ENCODE measurements at places on chromosomes 16 and 17.

DNA sequence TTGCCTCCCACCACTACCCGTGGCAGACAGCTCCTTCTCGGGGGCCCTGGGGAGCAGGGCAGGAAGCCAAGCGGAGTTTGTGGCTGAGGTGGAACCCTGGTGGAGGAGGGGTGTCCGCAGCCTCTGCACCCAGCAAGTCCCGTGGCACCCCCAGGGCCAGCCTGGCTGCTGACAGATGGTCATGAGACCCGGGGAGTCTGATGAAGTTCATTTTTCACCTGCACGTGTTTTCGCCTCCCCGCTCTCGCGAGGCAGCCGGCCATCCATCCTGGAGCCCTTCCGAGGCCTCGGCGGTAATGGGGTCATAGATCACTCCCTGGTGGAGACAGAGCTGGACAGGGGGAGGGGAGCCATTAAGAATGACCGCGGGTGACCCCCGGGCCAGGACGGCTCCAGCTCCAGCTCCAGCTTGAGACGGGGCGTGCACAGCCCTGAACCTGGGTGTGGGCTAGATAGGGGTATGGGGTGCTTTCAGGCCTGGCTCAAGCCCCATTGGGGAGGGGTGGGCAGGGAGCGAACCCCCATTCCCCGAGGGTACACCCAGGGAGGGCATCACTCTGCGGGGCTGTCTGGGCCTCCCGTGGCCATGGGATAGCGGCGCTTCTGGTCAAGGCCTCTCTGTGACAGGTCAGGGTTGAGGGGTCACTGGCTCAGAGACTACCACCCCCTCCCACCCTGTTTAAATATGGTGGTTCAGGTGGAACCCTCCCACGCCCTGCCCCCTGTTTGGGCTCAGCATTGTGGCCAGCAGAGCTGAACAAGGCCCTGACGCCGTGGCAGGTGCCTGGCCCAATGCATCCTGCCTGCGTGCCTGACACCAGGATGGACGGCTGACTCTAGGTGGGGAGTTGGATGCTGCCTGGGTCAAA lies 227.4 kb upstream of the GSE1 start:
- DNase-seq, result no peak

DNA sequence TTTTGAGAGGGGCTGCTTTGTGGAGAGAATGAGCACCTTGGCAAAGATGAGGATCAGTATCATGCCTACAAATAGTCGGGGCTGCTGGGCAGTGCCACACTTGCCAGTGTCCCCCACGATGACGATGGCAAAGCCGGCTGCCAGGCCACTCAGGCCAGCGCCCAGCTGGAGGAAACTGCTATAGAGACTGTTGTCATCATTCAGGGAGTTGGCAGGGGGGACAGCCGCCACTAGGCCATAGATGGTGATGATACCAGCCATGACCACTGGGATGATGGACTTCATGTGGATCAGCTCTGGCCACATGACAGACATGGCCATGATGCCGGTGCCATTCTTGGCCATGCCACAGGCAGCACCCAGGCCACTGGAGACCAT lies 23.8 kb downstream of the MINK1 start:
- no peak for DNase-seq

DNA sequence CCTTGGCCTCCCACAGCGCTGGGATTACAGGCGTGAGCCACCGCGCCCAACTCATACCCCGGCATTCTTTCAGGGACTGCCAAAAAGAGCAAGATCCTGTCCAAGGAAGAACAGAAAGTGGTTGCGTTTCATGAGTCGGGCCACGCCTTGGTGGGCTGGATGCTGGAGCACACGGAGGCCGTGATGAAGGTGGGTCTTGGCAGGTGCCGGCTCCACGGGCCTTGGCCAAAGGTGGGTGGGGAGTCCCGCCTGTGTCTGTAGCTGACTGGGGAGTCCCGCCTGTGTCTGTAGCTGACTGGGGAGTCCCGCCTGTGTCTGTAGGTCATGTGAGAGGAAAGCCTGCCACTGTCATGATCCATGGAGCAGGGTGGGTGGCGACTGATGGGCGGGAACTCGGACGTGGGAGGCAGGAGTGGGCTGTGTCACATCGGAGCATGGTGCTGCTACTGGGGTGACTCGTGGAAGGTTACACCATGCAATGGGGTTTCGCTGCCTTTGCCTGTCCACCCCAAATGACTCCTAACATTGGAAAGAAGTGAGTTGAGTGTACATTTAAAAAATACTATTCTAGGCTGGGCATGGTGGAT lies 10.0 kb upstream of the RPL13 start:
- DNase-seq, result no peak

GRCh38 chr16:68994324-68994723 lies 111.1 kb upstream of the HAS3 start:
- DNase-seq, result no peak

- no peak for DNase-seq
Observed at GRCh38 chr16:89798832-89799370, 17.5 kb downstream of the FANCA start.

DNA sequence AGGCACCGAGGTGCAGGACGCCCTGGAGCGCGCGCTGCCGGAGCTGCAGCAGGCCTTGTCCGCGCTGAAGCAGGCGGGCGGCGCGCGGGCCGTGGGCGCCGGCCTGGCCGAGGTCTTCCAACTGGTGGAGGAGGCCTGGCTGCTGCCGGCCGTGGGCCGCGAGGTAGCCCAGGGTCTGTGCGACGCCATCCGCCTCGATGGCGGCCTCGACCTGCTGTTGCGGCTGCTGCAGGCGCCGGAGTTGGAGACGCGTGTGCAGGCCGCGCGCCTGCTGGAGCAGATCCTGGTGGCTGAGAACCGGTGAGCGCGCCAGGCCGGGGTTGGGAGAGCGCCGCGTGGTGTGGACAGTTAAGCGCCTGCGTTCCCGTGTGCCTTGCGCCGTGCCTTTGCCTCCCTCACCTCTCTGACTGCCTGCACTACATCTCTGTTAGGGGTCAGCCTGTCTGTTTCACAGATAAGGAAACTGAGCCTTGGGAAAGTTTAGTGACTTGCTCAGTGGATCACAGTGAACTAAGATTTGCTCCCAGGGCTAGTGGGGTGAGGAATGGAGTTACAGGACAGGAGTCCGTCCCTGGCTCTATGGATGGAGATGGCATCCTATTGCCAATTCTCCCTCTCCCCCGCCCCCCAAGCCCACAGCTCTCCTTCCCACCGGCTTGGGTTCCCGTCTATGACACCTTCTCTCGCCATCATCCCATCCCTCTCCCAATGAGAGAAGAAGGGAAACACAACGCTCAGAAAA lies 880 bp downstream of the SARM1 start:
- DNase-seq, result no peak

GRCh38 chr16:3479654-3480216 lies 15.6 kb downstream of the C16orf90 start:
- DNase-seq, result no peak

- DNase-seq, result no peak
Observed at GRCh38 chr17:21185061-21185460, 28.9 kb downstream of the TMEM11 start.

GRCh38 chr16:79069121-79069520 lies 531.4 kb downstream of the MAF start:
- no peak for DNase-seq

DNA sequence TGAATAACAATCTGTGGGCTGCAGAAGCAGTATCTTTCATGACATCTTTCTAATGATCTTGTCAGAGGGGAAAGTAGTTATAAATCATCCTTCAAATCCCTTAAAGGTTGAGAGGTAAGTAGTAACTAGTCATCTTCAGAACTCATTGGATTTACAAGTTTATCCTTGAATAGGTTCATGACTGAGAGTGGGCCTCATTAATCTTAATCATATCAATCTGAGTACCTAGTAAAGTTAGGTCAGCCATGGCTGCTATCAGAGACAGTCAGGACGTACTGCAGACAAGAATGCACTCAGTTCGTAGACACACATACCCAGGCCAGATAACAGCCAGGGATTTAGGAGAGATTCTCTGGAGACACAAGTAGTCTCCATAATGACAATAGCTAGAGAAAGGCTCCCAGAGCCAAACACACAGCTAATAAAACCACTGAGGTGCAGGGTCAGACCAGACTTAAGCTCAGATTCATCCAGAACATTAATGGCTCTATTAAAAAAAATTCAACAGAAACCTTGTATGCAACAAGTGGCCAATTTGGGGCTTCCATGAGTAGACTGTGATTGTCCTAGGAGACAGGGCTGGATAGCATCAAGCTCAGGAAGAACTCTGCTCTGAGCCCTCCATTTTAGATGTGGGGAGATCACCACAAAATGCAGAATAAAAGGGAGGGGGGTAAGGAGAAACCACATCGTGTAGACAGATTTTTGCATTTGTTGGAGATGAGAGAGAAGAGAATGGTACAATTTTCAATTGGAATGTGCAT lies 65.8 kb downstream of the TBX4 start:
- no peak for DNase-seq

DNA sequence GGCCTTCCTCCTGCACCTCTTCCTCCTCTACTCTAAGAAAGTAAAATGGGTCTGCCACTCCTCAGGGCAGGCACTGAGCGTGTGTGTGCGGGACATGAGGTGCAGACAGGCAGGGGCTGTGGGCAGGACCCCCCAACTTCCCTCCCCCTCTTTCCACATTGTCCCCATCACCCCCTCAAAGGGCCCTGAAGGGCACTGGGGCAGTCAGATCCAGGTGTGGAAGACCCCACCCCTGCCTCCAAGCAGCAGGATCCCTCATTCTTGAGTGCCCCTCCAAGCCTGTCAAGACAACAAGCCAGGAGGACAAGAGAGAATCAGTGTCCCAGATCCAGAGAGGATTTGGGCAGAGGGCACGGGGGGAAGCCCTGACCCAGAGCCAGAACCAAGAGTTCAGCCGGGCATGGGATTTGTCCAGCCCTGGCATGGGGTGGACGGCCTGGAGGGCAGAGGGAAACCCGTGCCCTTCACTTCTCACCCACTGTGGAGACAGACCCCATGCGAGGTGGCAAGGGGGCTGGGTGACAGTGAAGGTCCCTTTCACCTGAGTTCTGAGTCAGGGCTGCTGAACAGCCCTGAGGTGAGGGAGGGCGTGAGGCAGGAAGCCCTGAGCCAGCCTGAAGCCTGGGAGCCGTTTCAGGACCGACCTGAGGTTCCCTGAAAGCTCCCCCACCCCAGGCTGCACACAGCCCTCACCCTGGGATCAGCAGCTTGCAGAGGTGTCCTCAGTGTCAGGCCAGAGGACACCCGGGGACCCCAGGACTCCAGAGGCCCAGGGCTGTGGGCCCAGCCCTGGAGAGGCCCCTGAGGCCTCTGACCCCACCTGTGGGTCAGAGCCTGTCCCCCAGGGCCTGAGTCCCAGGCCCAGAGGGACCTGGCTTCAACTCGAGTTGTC lies 45.8 kb downstream of the USP22 start:
- no peak for DNase-seq

DNA sequence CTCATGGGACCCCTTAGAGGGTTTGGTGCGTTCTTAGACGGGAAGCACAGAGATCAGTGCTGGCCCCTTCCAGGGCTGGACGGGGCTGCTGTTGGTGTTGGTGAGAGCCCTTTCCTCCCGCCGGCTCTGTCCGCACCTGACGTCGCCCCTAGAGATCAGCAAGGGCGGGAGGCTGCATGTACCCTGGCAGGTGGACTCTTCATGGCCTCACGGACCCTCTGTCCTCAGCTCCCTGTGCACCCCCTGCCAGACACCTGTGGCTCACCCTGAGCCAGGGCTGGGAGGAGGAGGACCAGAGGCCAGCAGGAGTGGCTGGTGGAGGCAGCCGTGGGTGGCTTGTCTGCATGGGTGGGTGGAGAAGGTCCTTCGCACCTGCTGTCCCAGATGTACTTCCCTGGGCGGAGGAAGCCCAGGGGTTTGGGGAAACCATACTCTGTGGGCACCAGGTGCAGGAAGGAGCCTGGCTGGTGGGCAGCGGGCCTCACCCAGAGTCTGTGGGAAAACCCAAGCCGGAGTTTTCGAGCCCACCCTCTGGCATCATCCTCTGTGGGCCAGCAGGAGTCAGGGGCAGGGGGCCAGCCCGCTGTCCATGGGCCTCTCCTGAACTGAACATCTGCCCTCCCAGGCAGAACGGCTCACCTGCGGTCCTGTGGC lies 348.6 kb downstream of the SEC14L1 start:
- DNase-seq, result no peak

DNA sequence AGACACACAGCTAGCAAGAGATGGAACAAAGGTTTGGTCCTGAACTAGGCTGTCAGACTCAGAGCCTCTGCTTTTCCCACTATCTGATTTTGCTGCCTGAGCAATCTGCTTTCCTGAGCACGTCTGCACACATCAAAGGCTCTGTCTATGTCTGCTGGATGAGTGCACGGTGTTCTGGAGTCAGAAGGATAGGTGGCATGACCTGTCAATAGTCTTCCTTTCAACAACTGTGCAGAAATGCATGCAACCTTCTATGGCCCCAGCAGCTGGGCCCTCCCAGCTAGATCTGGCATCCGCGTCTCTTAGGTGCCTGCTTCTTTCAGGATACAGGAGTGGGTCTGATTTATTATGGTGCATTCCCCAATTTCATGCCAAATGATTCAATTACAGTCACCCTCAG lies 138.3 kb downstream of the UTP18 start:
- no peak for DNase-seq

DNA sequence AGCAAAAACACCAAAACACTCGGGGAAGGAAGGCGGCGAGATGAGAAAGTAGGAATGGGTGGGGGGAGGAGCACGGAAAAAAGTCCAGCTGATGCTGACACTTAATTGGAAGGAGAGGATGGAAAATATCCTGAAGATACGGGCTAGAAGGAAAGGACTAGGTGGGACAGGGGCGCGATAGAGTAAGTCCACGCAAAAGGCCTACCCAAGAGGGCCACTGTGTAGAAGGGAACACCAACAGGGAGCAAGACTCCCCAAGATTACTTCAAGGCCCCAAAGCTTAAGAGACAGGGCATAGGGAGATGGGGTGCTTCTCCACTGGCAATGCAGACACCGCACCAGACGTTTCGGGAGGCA lies 736 bp downstream of the APPBP2 start:
- no peak for DNase-seq

- no peak for DNase-seq
Observed at GRCh38 chr17:45871718-45872117, 22.6 kb upstream of the MAPT start.

DNA sequence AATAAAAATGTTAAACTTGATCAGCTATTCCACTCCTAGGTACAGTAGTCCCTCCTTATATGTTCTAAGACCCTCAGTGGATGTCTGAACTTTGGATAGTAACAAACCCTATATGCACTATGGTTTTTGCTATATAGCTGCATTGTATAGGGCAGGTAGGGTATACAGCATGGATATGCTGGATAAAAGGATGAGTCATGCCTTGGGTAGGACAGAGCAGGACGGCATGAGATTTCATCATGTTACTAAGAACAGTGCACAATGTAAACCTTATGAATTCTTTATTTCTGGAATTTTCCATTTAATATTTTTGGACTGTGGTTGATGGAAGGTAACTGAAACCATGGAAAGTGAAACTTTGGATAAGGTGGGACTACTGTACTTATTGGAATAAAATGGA lies 235.1 kb downstream of the CEP112 start:
- DNase-seq, result no peak

- DNase-seq, result no peak
Observed at GRCh38 chr17:72684405-72685020, 408.0 kb downstream of the SLC39A11 start.

DNA sequence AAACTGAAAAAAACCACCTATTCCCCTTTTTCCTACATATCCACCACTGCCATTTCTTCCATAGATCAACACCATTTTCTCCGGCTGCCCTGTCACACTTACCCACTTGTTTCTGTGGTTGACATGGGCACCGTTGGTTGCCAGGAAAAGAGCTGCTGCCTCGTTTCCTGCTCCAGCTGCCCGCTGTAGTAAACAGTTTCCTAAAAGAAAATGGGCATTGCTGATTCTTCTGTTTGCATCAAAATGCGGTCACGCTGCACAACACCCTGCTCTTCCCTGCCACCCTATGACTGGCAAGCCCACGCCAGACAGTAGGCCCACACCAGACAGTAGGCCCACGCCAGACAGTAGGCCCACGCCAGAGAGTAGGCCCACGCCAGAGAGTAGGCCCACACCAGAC lies 46.3 kb downstream of the CYB5D2 start:
- DNase-seq, result no peak
